Cortex of kidney (tissue), 1 donor: ENCODE measurements at places on chromosomes 11 and 22.

DNA sequence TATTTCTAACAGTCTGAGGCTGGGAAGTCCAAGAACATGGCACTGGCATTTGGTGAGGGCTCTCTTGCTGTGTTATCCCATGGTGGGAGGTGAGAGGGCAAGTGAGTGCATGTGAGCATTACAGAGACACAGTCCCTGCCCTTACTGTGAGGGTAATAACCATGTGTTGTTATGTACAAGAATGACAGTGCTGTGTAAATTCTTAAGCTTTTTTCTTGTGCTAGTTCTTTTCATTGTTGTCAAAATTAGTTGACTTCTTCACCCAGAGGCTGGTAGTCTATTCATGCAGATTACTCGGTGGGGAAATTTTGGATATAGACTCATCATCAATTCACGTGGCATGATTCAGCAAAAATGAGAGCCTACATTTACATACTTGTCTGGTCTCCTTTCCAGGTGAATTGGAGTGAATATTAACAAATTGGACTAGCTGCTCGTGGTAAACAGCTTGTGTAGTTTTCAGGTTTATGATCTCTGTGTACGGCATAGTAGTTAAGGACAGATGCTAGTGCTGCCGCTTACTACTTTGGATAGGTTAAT is 49.3 kb downstream of the ATXN10 start:
- DNase-seq, result no peak

DNA sequence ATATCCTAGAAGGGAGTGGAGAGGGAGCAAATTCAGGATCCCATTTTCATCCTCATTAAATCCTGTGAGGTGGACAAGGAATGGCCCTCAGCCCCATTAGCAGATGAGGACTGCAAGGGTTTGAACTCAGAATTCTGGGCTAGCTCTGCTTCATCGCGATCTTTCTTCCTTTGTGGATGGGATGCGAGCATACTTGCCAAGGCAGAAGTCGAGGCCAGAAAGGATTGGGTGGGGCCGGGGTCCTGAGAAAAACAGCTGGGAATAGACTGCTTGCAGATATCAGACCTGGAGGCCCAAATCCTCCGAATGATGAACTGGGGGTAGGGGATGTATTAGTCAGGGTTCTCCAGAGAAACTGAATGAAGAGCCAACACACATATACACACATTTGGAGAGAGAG is 179.0 kb downstream of the CHST1 start:
- no peak for DNase-seq

DNA sequence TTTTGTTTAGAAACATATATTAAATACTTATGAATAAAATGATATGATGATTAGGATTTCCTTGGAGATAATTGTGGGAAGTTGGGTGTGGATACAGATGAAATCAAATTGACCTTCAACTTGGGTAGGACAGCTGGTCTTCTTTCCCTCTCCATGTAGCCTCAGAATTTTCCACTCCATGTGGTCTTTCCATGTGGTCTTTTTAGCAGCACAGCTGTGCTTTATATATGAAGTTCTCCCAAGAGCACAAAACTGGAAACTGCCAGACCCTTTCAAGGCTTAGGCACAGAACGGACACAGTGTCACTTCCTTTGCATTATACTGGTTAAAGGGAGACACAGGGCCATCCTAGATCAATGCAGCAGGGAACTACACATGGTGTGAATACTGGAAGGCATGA is 28.6 kb downstream of the FAM76B start:
- DNase-seq, result no peak

DNA sequence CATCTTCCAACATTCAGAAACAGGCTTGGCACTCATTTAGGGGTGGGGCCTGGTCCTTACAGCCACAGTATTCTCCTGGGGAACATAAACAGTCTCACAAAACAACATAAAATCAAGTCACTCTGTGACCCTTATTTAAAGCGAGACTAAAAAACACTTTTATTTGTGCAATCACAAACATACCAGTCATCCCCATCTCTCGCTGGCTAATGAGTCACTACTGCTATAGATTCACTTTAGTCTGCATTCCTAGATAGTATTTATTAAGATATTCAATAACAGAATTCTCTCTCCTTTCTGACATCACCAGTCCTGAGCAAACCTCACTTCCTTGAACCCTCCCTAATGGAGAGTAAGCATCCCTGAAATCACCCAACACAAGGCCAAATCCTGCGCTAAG is 68.0 kb downstream of the ZBTB44 start:
- no peak for DNase-seq

DNA sequence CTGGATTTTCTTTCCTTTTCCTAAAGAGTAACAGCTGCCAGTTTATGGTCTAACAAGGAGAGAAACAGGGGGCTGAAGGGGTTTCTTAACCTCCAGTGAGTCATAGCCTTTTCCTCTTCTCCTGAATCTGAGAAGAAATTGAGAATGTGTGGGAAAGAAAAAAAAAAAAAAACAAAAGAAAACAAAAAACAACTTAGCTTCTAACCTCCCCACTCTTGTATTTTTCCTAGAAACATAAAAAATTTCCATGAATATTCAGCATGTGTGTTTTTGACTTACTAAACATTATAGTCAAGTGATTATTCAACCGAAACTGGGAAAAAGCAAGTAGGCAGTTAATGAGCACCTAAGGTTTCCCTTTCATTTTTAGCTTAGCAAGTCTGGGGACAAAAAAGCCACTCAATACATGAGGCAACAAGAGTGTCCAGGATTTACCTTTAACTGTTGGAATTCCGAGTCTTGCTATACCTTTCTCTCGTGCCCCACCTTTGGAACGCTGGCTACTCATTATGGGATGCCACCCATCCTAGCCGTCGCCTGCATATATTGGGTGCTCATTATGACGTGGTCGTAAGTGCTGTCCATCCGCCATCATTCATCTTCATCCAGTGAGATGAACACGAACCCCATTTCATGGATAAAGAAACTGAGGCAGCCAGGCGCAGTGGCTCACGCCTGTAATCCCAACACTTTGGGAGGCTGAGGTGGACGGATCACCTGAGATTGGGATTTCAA is 2.4 kb downstream of the ASPHD2 start:
- no peak for DNase-seq

- DNase-seq, result no peak
Measured at GRCh38 chr11:29957431-29957830, 59.4 kb downstream of the KCNA4 start.

GRCh38 chr22:29702000-29702930 is 17.5 kb upstream of the CABP7 start:
- DNase-seq, result no peak

- no peak for DNase-seq
Measured at GRCh38 chr11:70098936-70099335, 20.8 kb downstream of the ANO1 start.
